ENCODE measurements at places on chromosomes 12 and 14.

- no peak for DNase-seq
These were observed 15.3 kb downstream of the UBE2N start for GRCh38 chr12:93426412-93426805.

- DNase-seq: no peak
These were observed 453.0 kb downstream of the ADAMTS20 start for GRCh38 chr12:43098766-43099550.

DNA sequence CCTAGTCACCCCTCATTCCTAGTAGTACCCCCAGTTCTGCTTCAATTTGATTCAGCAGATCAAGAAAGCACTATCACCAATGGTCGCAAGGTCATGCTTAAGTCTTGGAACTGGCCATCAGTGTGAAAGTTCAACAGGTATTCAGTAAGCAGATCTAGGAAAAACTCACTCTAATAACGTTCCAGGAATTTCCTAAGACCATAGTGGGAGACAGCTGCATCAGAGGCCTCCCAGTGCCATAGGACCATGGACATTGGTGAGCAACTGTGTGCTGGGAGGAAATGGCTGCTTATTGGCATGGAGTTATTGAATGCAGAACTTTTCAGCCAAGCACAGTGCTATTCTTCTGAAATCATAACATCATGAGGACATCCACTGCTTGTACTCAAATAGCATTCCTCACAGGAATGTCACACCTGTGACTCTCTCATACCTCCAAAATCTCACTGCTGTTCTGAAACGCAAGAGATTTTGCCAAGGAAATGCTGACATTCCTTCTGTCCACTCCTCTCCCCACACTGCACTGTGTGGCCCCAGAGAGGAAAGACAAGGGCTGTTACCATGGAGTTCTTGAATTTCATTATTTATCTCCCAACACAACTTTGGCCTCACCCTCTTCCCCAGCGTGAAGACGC is 30.9 kb upstream of the MDM2 start:
- DNase-seq: no peak

DNA sequence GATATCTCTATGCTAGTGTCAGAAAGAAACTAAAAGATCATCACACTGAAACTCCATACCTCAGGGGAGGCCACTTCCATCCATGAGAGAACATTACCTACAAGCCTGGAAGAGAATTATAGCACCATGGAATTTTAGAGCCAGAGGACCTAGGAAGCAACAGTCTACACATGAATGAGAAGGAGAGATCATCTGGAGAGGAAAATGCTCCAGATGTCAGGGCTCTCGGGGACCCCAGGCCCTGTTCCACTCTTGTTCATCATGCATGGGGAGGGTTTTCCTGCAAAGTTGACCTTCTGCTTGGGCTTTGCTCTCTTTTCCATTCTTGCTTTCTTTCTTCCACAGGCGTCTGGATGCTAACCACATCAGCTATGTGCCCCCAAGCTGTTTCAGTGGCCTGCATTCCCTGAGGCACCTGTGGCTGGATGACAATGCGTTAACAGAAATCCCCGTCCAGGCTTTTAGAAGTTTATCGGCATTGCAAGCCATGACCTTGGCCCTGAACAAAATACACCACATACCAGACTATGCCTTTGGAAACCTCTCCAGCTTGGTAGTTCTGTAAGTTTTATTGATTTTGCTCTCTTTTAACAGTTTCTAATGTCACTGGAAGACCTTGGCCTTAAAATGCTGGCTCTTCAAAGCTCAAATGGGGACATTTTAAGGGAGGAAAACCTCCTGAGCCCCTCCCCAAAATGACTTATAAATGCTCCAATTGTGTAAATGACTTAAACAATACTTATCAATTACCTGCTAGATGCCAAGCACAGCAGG is 110.7 kb downstream of the ZFC3H1 start:
- DNase-seq: no peak

- DNase-seq: no peak
These were observed 688 bp downstream of the ULK1 start for GRCh38 chr12:131894981-131895639.

- no peak for DNase-seq
These were observed 214.4 kb upstream of the DIO2 start for GRCh38 chr14:80425686-80426085.

GRCh38 chr14:100443603-100444002 is 120.5 kb downstream of the SLC25A47 start:
- no peak for DNase-seq

- peak; percentile 54 for DNase-seq
These were observed 1.7 kb upstream of the FLRT2 start for GRCh38 chr14:85528080-85528896.

- no peak for DNase-seq
These were observed 175.3 kb downstream of the TSPAN9 start for GRCh38 chr12:3252450-3252891.

- DNase-seq: no peak
These were observed 257.2 kb downstream of the NELL2 start for GRCh38 chr12:44618946-44619345.

DNA sequence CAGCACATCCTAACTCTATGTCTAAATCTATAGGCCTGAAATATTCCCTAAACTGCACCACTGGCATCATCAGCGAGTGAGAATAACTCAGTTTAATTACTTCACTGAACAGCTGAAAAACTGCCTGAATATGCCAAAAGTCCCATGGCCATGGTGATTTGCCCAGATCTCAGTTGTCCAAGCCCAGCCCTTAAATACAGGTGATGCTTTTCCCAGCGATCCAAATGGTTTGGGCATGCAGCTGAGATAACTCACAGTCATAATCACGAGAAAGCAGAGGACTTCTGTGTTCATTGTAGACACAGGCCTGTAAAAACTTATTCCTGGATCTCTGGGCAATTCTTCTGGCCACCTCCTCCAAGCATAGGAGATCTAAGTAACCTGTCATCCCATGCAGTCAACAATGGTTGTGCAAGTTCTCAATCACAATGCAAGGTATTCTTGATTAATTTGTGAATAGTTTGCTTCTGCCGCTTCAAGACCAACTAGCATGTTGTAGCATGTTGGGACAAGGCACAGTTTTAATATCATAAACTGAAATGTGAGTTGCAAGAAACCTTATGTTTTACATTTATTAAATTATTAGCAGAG is 40.5 kb downstream of the DUSP6 start:
- no peak for DNase-seq

GRCh38 chr12:18907728-18908127 is 169.8 kb downstream of the CAPZA3 start:
- no peak for DNase-seq

GRCh38 chr12:93624595-93625294 is 52.3 kb downstream of the SOCS2 start:
- no peak for DNase-seq

DNA sequence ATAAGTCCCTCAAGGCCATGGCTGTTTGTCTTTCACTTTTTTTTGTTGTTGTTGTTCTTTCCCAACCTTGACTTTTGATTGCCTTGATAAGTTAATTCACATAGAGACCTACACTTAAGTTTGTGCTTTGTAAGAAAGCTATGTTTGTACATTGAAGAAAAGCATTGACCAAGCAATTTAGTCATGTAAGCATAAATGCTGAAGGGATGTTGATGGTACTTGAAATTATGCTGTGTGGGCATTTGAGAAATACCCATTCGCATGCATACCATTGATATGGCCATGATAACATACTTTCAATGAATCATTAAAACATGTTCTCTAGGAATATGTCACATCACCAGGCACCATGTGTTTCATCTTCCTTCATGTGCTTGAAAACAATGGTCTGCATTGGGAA is 803.7 kb upstream of the TMEM132C start:
- DNase-seq: no peak

- DNase-seq: no peak
These were observed 178.7 kb upstream of the TMTC1 start for GRCh38 chr12:29962276-29963035.

DNA sequence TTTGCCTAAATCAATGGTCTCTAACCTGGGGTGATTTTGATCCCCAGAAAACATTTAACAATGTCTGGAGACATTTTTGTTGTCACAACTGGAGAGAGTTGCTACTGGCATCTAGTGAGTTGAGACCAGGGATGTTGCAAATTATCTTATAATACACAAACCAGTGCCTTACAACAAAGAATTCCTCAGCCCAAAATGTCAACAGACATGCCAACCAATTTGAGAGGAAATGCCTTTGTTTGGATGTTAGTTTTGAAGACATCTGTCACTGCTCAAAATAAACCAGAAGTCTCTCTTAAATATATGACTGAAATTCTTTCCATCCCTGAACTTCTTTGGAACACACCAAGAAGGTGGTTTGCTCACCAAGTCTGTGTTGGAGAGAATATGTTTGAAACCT is 336.9 kb upstream of the ATP2B1 start:
- DNase-seq: no peak

DNA sequence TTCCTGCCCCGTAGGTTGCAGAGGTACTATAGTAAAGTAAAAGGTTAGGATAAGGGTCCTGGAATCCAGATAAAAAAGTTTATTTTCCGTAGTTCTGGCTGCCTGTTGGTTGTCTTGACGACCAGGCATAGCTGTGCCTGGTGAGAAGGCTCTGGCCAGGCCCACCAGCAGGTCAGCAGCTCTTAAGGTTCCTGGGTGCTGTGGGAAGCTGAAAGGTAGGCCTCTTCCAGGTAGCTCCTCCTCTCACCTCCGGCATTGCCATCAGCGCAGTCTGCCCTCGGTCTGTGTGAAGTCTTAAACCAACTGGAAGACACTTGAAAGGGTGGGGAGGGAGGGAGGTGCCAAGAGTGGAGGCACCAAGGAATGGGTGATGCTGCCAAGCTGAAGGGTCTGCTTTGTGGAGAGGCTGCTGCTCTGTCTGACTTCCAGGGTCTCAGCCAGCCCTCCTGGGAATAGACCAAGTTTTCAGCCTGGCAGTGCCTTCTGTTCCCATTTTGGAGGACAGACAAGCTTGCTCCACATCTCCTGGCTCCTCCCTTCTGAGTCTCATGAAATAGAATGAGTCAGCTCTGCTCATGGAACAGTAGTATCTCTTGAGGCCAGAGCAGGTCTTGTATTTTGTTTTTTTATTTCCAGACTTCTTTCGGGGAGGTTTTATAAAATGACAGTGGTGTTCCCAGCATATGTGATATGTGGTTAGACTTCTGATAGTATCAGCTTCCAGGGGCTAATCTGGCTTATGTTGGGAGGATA is 5.2 kb upstream of the ACADS start:
- no peak for DNase-seq

DNA sequence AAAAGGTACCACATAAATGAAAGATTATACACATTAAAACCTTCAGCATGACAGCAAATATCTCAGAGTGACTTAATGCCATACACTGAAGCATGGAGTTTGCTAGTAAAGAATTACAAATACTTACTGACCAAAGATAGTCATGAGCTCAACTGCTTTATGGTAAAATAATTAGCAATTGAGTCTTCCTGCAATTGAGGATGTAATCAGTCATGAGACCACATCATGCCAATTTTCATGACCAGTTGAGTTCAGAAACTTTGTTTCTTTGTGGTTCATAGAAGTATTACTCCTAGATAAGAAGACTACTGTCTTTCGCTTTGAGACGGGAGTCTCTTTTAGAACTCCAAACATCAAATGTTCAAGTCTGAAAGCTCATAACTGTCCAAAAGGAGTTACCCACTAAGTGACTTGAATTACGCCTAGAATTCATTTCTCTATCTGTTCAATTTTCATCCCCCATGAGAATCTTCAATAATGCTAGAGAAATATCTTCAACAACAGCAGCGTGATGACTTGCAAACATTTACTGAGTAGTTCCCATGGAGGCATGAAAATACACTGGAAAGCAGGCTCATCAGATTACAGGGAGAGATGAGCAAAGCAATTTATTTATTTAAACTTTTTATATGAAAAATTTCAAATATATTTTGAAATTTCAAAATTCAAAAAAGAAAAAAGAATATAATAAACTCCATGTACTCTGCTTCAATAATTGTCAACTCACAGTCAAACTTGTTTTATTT is 120.0 kb downstream of the BTG1 start:
- DNase-seq: no peak

DNA sequence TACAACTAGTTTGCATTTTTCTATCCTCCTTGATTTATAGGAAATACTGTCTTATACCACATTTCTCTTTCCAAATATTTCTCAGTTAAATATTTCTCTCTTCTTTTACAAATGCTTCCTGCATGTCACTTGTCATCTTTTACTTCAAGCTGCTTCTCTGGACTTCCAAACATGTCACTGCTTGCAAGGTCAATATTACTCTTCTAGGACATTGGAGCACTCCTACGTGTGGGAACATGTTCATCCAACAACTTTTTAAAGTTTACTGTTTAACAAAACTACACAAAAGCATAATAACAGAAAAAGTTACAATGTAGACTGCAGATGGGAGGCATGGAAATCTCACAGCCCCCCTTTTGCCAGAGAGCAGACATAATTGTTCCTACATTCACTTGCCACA is 28.5 kb upstream of the CNTN1 start:
- DNase-seq: no peak

GRCh38 chr12:26723379-26724308 is 109.3 kb downstream of the ITPR2 start:
- no peak for DNase-seq

GRCh38 chr14:68762953-68763764 is 29.7 kb downstream of the ZFP36L1 start:
- DNase-seq: no peak

- DNase-seq: no peak
These were observed 8.7 kb downstream of the PRKD1 start for GRCh38 chr14:29918981-29919380.

- DNase-seq: no peak
These were observed 343.9 kb upstream of the FLRT2 start for GRCh38 chr14:85186082-85186481.

GRCh38 chr12:93245543-93245942 is 132.2 kb upstream of the NUDT4 start:
- no peak for DNase-seq

DNA sequence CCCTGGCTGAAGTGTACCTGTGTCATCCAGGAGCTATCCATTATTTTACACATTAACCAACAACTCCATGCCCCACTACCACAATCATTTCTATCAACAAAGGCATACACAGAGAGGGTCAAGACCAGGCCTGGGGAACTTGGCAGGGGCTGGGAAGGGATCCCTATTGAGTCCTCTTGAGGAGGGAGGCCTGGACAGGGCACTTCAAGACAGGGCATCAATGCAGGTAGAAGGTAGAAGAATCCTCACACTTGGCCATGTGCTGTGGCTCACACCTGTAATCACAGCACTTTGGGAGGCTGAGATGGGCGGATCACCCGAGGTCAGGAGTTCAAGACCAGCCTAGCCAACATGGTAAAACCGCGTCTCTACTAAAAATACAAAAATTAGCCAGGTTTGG is 13.4 kb upstream of the ANKRD33 start:
- DNase-seq: no peak

DNA sequence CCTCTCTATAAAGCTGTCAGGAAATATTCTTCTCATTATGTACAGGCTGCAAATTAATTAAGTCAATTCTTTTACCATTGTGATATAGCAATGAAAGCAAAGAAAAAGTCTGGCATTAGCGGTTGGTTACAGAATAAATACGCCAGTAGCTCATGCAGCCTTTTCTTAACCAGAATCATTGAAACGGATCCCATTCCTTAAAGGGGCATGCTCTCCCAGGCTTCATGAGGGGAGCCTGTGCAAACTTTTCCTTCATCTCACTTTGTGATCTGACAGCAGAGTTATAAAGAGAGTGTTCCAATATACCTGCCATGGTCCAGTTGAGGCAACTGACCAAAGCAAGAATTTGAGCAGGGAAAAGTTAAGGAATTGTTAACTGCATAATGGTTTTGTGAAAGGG is 337.7 kb downstream of the EMP1 start:
- DNase-seq: no peak
